Endothelial cell of umbilical vein (primary cell): ENCODE measurements at places on chromosomes 6 and 20. TPM values are rescaled to one million over a fixed set of nuclear protein-coding genes. Genes with fewer than 3 reads are reported as not detected.

Gene BMP2
- 11.1 and 15.7 TPM in 2 replicates for total RNA-seq

DNA sequence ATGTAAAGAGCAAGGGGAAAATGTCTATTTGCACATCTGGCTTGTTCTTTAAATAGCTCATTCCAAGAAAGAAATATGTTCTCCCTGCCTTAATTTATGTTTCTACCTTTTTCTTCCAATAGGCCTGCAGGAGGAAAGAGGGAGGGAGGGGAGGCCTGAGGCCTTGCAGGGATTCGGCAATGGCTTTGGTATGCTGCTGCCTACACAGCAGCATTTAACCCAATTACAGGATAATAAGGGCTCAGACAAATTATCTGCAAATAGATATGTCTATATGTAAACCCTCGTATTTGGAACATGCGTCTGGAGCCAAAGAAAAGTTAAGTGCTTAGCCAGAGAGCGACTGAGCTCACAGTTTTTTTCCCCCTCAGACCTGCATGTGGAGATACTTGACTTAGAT is 277.2 kb downstream of the CDC5L start:
- DNase-seq: no peak

Gene CENPW
- total RNA-seq: 82.7 and 85.8 TPM in 2 replicates

DNA sequence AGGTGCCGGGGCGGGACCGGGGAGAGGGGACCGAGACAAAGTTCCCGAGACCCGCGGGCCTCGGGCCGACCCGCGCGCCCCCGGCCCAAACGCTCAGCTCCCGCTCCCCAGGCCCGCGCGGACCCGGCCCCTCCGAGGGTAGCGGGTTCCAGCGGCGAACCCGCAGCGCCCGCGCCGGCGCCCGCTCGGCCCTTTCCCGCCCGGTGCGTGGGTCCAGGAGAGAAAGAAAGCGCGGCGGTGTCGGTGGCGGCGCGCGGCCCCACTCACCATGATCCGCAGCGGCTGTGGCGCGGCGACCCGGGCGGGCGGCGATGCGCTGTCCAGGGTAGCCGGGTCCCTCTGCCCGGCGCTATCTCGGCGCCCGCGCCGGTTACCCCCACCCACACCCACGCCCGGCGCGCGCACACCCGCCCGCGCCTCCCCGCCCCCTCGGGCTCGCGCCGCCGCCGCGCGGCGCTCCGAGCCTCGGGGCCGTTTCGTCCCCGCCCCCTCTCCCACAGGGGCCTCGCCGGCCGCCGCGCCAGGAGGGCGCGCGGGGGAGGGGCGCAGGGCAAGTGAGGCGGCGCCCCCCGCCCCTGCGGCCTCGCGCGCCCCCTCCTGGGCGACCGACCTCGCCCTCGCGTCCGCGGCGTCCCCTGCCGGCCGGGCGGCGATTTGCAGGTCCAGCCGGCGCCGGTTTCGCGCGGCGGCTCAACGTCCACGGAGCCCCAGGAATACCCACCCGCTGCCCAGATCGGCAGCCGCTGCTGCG is at the start of gene ELOVL2:
Gene ELOVL2 (minus strand): TSS at position 345 of the 751 bp plus-strand sequence. CDS start 75 bp downstream, at position 270.
- peak; percentile 14 for DNase-seq

DNA sequence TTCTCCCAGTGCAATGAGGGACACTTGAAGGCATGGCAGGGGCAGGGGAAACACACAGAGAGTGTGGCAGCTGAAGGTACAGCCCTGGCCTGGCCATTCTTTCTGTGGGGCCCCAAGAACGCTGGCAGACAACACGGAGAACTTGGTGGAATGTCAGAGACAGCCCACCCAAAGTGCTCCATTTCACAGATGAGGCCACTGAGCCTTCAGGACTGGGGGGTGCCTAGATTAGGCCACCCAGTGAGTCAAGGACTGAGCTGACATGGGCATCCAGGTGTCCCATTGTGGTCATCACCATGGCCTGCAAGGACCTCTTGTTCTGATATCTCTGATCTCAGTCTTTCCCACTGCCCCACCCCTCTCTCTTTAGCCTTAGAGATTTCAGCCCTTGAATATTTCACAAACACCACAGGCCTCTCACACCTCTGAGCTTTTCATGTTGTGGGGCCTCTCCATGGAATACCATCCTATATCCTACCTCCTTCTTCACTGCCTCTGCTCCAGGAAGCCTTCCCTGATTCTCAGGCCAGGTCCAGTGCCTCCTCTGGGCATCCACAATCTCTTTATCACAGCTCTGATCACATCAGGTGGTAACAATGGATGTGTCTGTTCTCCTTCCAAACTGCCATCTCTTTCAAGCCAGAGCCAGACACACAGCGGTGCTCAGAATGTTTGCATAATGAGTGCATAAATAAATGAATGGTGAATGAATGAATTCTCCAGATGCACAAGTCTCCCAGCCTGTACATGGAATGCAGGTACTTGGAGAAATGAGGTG is 2.0 kb upstream of the RSPO4 start:
- no peak for DNase-seq

Gene NFATC2
- total RNA-seq: 12.9 and 13.0 TPM in 2 replicates

- no peak for DNase-seq
These were observed 31.5 kb downstream of the PDRG1 start for GRCh38 chr20:31920275-31920855.

Gene AGER
- total RNA-seq: 12.0 and 18.5 TPM in 2 replicates

DNA sequence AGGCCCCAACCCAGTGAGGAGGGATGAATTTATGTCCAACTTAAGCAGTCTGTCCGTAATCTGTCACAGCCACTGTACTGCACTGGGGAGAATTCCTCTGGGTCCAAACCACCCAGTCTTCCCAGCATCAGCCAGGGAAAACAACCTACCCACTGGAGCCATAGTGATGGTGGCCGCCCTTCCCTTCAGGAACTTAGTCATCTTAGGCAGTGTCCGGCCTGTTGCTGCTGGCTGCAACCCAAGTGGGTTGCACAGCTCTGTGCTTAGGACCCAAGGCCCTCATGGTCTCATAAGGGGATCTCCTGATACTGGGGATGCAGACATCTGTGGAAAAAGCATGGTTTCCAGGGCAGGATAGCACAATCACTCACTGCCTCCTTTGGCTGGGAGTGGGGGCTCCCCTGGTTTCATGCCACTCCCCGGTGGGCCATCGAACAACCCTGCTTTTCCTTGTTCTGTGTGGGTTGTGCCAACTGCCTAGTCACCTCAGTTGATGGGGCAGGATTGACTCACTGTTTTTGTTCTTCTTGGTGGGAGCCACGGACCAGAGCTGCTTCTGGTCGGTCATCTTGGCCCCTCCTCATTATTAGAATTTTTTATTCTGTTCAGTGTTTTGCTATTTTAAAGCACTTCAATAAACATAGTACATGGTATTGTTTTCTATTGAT is 591.9 kb downstream of the DOK5 start:
- DNase-seq: peak; percentile 1

- no peak for DNase-seq
These were observed 25.9 kb downstream of the POM121L2 start for GRCh38 chr6:27286141-27286540.

- no peak for DNase-seq
These were observed 90.1 kb downstream of the HIVEP2 start for GRCh38 chr6:142854589-142855488.

DNA sequence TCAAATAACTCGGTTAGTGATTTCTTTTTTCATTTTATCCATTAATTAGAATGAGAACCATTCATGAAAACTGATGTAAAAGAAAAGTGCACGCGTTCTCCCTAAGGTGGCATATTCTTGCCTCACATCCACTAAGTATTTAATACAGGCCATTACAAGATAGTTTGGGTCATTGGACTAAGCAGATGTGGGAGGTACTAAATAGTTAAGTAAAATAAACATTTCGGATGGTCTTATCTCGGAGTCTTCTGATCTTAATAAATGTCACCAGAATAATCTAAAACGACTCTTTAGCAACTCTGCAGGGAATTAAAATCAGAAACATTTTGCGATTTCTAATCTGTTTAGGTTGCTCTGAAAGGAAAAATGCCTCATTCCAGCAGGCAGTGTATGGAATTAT is 78.7 kb downstream of the RFX6 start:
- DNase-seq: no peak

- no peak for DNase-seq
These were observed 74.8 kb downstream of the GCNT2 start for GRCh38 chr6:10595731-10596664.

DNA sequence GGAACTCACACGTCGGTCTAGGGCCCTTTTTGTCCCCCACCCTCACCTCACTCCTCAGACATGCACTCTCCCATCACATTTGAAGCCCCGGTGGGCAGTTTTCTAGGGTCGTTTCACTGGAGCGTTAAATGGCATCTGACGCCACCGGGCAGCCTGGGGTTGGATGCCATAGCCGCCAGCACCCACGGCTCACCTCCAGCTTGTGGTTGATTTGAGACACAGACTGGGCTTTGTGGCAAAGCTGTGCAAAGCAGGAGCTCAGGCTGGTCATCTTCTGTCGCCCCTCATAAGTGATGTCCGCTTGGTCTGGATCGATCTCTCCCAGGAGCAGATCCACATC is 530 bp downstream of the GOPC start:
- DNase-seq: no peak

- DNase-seq: no peak
These were observed 144.6 kb downstream of the MTHFD1L start for GRCh38 chr6:151010071-151010470.

DNA sequence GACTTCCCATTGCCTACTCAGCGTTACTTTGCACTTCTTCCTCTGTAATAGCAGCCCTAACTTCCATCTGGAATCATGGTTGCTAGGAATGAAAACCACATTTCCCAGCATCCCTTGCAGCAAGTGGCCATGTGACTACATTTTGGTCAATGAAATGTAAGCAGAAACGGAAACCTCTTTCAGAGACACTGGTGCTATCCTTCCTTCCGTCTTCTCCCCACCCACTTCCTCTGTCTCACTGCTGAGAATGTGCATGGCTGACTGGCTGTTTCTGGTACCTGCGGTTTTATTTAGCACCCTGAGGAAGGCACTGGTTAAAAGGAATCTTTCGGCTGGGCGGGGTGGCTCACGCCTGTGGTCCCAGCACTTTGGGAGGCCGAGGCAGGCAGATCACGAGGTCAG is 107.4 kb downstream of the SCML4 start:
- DNase-seq: no peak

DNA sequence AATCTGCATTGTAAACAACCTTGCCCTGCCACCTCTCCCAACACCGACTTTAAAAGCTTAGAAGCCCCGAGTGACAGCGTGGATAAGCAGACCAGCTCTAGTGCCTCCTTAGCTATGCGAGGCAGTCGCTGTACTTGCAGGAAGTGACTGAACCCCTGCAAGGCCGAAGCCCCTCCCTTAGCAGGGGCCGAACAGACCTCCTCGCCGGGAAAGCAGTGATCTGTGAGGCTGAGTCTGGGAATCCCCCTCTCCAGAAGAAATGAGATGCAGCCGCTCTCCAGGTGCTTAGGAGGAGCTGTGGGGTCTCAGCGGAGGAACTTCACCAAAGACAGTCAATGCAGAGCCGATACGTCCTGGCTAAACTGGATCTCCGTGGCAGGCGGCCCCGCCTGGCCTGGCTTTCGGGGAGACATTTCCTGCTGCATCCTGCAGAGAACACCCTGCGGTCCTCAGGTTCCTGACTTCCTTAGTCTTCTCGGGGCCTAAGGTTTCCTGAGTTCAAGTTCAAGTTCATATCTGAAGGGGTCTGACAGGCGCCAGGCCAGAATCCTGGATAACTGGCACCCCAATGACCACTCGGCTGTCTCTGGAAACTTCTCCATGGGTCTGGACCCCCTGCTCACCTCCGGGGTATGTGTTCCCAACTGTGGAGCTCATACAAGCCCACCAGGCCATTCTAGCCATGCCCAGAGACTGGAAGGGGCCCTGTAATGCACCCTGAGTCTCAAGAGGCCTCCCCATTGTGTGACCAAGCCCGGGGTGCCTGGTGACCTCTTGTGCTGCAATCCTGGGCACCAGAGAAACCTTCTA is 20.4 kb upstream of the FRMD1 start:
- no peak for DNase-seq

- no peak for DNase-seq
These were observed 38.7 kb downstream of the STK38 start for GRCh38 chr6:36508532-36508931.

Gene TGM3
- not detected in 2 replicates for total RNA-seq

DNA sequence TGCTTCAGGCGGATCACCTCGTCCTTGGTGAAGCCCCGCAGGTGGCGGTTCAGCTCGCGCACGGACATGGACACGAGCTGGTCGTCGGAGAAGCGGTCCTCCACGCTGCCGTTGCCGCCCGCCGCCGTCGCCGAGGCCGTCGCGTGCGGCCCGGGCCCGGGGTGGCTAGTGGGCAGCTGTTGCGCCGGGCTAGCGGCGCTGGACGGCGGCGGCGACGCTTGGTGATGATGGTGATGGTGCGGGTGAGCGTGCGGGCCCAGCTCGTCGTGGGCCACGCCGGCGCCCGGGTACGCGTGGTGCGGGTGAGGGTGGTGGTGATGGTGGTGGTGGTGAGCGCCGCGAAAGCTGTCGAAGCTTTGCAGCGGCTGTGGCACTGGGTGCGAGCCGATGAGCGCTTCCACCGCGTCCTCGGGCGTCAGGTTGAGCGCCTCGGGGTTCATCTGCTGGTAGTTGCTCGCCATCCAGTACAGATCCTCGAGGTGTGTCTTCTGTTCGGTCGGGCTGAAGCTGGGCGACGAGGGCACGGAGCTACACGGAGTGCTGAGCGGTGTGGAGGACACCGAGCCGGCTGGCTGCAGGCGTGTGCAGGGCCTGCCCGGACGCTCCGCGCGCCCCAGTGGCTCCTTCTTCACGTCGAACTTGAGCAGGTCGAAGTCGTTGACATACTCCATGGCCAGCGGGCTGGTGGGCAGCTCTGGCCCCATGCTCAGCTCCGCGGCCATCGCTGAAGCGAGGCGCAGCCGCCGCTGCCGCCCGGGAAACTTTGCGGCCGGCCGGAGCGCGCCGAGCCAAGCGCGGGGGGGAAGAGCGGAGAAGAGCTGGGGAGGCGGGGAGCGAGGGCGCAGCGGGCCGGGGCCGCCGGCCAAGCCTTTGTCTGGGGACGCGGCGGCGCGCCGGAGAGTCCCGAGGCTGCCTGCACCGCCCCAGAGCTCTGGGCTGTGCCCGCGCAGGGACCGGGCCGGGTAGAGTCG is 622 bp downstream of the MAFB start:
- no peak for DNase-seq

GRCh38 chr6:16058929-16059345 is 69.9 kb upstream of the MYLIP start:
- DNase-seq: no peak

DNA sequence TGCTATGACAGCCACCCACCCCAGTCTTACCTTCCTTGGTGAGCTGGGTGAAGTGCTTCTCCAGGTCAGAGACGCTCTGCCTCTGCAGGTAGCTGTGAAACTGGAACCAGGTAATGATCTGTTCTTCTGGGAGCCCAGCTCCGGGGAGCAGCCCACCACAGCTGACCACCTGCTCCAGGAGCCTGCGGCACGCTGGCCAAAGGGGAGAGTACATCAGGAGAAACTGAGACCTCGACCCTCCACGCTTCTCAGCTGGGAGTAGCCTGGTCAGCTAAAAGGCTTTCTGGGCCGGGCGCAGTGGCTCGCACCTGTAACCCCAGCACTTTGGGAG is 82.8 kb downstream of the PTPN1 start:
- no peak for DNase-seq

GRCh38 chr6:3804964-3805363 is 44.2 kb upstream of the FAM50B start:
- DNase-seq: no peak

- peak; percentile 84 for DNase-seq
These were observed 16.6 kb downstream of the CRYBG1 start for GRCh38 chr6:106377061-106377540.
